ENCODE measurements at places on chromosomes 6 and 20.

DNA sequence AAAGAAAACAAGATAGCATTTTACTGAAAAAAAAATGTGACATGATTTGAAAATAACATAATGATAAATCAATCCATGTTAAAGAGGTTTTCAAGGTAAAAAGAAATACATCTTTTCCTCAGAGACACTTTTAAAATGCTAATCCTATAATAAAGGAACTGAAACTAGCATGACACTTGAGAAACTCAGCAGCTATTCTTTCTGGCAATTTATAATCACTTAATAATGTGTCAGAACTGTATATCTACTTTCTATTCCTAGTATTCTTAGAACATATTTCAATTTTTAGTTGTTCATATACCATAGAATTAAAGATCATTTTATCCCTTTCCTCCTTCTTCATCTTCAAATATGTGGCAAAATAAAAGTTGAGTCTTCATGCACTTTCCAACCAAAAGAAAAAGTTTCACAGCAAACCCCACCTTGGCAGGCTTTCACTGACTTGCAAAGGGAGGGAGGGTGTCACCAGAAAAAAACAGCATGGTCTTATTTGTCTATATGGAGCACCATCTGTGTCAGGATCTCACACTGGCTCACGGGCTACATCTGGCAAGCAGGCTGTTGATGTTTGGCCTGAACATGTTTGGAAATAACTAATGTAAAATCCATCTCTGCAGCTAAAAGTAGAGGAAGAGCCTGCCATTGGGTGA lies 48.5 kb downstream of the FHL5 start:
- no peak for DNase-seq

DNA sequence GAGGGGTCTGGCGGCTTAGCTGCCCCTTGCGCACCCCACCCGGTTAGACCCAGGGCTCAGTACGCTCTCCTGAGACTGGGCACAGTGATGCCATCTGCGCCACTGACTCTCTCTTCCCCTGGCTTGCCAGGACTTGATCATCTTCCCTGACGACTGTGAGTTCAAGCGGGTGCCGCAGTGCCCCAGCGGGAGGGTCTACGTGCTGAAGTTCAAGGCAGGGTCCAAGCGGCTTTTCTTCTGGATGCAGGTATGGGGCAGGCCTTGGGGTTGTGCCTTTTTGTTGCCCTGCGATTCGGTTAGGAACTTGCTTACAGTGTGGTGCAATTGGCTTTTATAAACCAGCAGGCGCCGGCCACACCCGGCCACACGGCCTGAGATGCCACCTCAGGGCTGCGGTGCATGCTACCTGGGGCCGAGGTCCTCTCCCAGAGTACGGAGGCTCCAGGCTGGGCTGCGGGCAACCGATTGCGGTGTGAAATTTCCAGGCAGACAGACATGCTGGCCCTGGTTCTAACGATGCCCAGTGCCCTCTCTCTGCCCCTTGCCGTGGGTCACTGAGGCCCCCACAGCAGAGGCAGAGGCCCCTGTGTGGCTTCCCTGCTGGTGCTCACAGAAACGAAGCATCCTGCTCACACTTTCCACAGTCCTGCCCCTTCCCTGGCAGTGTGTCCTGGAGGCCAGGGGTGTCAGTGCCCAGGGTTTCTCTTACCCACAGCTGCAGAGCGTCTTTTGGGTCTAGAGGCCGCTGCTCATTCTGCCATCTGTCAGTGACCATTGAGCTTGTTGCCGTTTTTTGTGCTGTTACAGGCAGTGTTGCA lies 1.7 kb downstream of the ADRM1 start:
- DNase-seq, result no peak

GRCh38 chr20:10651227-10651990 lies 22.4 kb downstream of the JAG1 start:
- DNase-seq, result no peak

GRCh38 chr6:52574709-52575501 lies 2.0 kb downstream of the TRAM2 start:
- peak; percentile 57 for DNase-seq

GRCh38 chr6:156731396-156731795 lies 45.8 kb upstream of the ARID1B start:
- no peak for DNase-seq

DNA sequence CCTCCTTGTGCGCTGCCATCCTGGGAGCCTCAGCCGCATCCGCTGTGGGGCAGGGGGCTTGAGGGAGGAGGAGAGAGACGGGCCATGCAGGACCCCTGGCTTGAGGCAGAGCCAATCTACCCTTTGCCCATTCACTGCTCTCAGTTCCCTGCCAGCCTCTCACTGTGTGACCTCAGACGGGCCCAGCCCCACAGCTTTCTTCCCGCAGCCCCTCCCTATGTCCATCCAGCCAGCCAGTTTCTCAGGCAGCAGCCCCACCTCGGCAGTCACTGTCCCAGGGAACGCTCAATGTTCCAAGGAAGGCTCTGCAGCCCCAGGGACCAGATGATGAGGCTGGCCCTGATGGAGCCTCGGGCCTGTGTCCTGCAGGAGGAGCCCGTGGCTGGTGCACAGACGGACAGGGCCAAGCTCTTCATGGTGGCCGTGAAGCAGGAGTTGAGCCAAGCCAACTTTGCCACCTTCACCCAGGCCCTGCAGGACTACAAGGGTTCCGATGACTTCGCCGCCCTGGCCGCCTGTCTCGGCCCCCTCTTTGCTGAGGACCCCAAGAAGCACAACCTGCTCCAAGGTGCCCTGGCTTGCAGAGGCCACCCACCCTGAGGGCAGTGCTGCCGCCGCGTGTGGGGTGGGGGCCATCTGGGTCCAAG lies 3.9 kb upstream of the TNFRSF6B start:
- no peak for DNase-seq

GRCh38 chr6:130643361-130643760 lies 183.8 kb upstream of the SMLR1 start:
- DNase-seq, result no peak

DNA sequence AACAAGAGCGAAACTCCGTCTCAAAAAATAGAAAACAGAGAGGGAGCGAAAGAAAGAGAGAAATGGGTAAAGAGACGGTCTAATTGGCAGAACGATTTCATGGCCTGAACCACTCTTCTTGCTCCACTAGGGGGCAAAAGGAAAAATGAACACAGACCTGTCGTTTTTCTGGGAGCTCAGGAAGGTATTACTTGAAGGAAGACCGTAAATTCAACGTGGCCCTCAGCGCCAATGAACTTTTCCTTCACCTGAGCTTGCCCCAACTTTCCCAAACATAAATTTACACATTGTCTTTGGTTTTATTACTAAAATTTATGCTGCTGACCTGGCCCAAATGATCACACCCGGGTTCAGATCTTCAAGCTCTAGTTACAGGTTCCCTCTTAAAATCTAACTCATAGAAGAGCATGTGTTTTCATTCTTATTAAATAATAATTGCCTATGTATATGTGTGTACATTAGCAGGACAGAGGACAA lies 67.3 kb downstream of the ATP9A start:
- DNase-seq, result no peak

GRCh38 chr6:156821707-156822106 lies 44.5 kb downstream of the ARID1B start:
- DNase-seq, result no peak

DNA sequence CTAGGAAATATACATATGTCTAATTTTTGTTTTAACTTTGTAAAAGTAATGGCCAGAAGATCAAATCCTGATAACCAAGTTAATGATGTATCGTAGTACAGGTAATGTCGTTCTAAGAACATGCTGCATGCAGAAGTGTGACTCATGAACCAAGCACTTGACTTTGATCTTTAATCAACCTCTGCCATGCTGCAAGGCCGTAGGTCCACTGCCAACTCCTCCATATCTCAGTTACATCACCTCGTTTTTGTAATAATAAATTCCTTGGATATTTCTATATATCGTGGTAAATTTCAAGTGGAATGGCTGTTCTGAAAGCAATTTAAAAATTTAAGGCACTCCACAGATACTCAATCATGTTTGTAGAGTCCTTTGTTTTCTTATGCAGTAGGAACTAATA lies 771.7 kb downstream of the EPHA7 start:
- no peak for DNase-seq

All from effector memory CD8-positive, alpha-beta T cell (primary cell).